ENCODE measurements at places on chromosomes 3 and 15. TPM values are rescaled to one million over a fixed set of nuclear protein-coding genes. Genes with fewer than 3 reads are reported as not detected.

The CLDN18 gene
- under 0.01 TPM for total RNA-seq

The CHST2 gene
- total RNA-seq, result 7.6 TPM

The WNT5A gene
- total RNA-seq, result 3.6 TPM

The PRSS50 gene
- total RNA-seq, result not detected

The STARD9 gene
- total RNA-seq, result 13.7 TPM

The TNNC1 gene
- not detected for total RNA-seq

The GHSR gene
- total RNA-seq, result not detected

The ELL3 gene
- 3.3 TPM for total RNA-seq

The PSTPIP1 gene
- total RNA-seq, result 0.17 TPM

The ZNF35 gene
- total RNA-seq, result 8.8 TPM

The SLC22A14 gene
- 0.15 TPM for total RNA-seq

The SMCO1 gene
- not detected for total RNA-seq

The SEMA3B gene
- 26.0 TPM for total RNA-seq

The FXR1 gene
- total RNA-seq, result 238 TPM

The KBTBD8 gene
- total RNA-seq, result 1.3 TPM

The WDR76 gene
- total RNA-seq, result 4.1 TPM

The ZIC1 gene
- total RNA-seq, result not detected

The RCCD1 gene
- 17.7 TPM for total RNA-seq

The TTC21A gene
- 6.1 TPM for total RNA-seq

The FBN1 gene
- 887 TPM for total RNA-seq

The IL5RA gene
- not detected for total RNA-seq

The PROS1 gene
- total RNA-seq, result 25.2 TPM

The EIF4G1 gene
- total RNA-seq, result 337 TPM

The ZKSCAN7 gene
- 9.0 TPM for total RNA-seq

The SLC28A2 gene
- total RNA-seq, result not detected

The SLC6A6 gene
- total RNA-seq, result 11.4 TPM
